ENCODE measurements at places on chromosomes 6 and 20. TPM values are rescaled to one million over a fixed set of nuclear protein-coding genes. Genes with fewer than 3 reads are reported as not detected.

OLIG3 gene
- not detected for total RNA-seq

DNA sequence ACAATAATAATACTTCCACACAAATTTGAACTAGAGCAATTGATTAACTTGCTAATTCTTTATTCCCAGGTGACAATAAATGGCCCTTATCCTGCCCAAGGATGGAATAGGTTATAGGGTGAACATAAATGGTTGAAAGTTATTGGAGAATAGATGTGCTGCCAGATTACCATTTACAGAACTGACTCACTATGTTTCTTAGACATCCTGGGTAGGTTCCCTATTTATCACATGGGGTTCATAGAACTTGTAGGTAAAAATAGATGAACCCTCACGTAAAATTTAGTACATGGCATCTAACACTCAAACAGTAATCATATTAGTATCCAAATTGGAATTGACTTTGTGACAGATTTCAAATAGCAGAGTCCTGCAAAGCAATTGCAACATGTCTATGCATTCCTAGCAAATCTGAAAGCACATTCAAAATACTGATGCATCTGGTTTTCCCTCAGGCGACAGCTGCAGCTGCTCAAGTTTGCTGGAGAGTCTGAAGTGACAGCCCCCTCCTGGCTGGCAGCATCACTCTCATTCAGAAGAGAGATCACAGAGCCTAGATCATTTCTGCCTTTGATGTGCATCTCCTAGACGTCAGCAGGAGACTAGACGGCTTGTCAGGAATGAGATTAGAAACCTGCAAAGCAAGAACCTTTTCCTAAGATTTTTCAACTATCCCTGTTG is 80.2 kb upstream of the RNF217 start:
- H3K4me3 ChIP-seq, result no peak overlapping the region
- no peaks in the 10 kb centered on the region for H3K36me3 ChIP-seq
- no peaks in the 10 kb centered on the region for H3K27me3 ChIP-seq
- H3K4me1 ChIP-seq, result no peaks in the 10 kb centered on the region
- no peak overlapping the region for H3K27ac ChIP-seq

- no peaks in the 10 kb centered on the region for H3K4me1 ChIP-seq
- no peaks in the 10 kb centered on the region for H3K36me3 ChIP-seq
- no peak overlapping the region for H3K4me3 ChIP-seq
- no peaks in the 10 kb centered on the region for H3K27me3 ChIP-seq
- DNase-seq, result no peak
- no peak overlapping the region for H3K27ac ChIP-seq
Measured at GRCh38 chr6:4640139-4640538, 136.1 kb upstream of the CDYL start.

GRCh38 chr20:10939331-10939941 is 265.6 kb upstream of the JAG1 start:
- no peak overlapping the region for H3K4me3 ChIP-seq
- no peaks in the 10 kb centered on the region for H3K27me3 ChIP-seq

DNA sequence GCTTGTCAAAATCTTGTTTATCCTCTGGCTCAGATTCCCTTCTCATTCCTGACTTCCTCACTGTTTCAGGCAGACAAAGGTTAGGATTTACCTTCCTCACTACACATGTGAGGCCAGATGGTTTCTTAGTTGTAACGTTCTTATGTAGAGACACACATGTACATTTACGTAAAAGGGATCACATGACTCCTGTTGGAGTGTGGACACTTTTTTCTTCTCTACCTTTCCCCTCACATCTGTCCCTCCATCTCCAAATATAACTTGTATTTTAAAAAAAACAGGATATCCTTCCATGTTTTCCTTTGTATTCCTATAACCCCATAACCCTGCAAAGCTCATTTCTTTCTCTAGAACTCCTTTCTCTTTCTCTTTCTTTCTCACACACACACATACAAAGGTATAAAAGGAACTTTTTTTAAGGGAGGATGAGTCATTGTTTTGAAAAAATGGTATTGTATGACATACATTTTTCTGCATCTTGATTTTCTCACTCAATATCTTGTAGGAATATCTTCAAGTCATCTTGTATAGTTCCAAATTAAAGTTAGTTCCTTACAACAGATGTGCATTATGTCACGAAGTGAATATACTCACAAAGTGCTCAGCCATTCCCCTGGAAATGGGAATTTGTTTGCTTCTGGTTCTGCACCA is 78.2 kb upstream of the SULF2 start:
- H3K4me1 ChIP-seq, result no peaks in the 10 kb centered on the region
- H3K27me3 ChIP-seq, result no peaks in the 10 kb centered on the region
- H3K36me3 ChIP-seq, result no peaks in the 10 kb centered on the region
- DNase-seq, result no peak
- H3K27ac ChIP-seq, result no peak overlapping the region

All from aorta (tissue), 5 donors.